GM18507 (cell line): ENCODE measurements at places on chromosomes 7 and 10.

DNA sequence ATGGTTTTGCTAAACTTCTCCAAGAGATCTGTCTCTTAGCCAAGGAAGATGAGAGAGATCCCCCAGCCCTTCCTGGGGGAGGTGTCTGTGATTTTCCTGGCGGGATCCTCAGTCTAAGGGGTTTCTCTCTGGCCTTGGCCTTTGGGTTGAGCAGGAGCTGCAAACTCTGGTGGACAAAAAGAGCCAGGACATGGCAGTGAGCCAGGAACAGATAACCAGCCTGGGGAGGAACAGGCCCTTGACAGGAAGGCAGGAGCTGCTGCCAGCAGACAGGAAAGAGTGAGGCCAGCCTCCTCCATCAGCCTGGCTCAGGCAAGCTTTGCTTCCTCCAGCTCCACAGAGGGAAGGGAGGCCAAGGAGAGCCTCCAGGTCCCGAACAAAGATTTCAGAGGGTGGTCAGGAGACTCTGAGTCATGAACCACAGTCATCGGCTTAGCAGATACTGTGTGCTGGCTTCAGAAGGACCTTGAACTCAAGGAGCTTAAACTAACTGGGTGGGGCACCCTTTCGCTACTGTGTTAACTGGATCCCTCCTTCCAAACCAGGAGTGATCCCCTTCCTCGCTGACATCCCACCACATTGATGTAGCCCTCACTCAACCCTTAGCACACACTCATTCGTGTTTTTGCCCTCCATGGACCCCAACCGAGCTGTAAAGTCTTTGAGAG, 34.7 kb downstream of the DDIT4 start:
- no peak for DNase-seq

DNA sequence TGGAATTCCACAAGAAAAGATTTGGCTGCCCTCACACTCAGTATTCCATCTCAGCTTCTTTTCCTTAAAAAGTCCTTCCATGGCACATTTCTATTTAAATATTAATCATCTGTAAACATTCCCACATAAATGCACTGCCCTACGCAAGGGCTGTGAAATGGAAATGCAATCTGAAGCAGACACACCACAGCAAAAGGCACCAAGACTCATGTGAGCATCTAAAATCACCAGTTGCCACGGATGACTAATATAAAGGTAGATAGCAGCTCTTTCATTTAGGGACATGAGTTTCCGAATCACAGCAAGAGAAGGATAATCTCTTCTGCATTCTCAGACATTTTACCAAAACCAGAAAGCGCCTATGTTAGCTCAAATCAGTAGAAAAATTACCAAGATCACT, 31.6 kb downstream of the COA1 start:
- no peak for DNase-seq

DNA sequence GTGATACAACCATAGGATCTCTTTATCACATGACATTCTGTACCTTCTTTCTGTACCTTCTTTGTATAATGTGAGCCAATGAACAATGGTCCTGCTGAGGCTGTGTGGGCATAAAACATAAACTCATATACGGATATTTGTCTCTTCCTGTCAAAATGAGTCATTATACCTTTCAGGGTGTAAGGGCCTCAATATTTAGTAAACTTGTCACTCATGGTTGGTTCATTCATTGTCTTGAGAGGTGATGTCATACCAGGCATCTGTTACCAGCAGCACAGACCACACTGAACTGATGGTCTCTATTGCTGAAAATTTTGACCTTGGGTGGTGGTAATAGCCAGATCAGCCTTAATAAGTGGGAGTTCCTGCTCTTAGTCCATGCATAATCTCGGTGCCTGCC, 287.6 kb upstream of the TPK1 start:
- no peak for DNase-seq

- DNase-seq: no peak
Measured at GRCh38 chr10:122261584-122261983, 9.5 kb upstream of the BTBD16 start.

GRCh38 chr7:119594956-119595355, 678.0 kb upstream of the KCND2 start:
- no peak for DNase-seq

DNA sequence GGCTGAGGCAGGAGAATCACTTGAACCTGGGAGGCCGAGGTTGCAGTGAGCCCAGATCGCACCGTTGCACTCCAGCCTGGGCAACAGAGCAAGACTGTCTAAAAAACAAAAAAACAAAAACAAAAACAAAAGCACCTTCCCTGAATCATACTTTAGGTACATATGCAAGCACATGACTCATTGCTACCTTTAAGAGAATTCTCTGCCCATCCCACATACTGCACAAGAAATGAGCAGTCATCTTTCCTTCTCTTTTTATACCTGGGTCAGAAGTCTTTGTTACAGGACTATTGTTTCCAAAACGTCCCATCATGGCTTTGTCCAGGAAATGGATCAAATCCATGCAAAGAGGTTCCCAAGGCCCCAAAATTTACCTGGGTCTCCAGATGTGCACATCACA, 21.5 kb upstream of the AKR1B10 start:
- no peak for DNase-seq

GRCh38 chr7:34762764-34763163, 104.7 kb downstream of the NPSR1 start:
- DNase-seq: no peak

GRCh38 chr7:108127461-108127860, 2.7 kb downstream of the LAMB4 start:
- no peak for DNase-seq

DNA sequence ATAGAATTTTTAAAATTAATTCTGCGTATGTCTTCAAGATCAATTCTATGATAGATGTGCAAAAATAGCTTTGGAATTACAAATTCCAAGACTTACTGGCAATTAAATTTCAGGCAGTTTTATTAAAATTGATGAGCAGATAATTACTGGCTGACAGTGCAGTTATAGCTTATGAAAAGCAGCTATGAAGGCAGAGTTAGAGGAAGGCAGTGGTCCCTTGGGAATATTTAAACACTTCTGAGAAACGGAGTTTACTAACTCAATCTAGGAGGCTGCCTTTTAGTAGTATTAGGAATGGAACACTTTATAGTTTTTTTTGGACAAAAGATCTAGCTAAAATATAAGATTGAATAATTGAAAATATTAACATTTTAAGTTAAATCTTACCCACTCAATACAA, 70.8 kb downstream of the CFTR start:
- no peak for DNase-seq

DNA sequence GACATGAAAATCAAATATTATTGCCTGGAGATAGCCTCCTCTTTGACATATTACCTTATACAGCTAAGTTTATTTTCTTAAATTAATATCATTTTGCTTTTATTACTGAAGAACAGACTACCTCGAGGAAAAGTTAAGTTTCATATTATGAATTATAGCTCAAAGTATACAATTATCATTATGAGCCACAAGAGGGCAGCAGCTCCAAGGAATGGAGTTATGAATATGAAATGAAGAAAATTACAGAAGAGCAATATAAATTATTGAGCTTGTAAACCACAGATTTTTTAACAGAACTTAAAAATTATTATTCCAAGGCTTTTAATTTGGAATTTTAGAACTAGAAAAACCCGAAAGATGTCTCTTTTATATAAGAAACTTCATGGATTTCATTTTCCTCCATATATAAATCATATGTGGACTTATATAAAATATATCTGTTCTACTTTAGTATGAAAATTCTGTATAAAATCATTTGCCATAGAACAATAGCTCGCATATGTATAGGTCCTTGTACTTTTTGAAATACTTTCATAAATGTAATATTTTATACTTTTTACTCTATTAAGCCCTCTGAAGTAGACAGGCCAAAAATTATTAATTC, 40.1 kb downstream of the IQUB start:
- peak; percentile 1 for DNase-seq

DNA sequence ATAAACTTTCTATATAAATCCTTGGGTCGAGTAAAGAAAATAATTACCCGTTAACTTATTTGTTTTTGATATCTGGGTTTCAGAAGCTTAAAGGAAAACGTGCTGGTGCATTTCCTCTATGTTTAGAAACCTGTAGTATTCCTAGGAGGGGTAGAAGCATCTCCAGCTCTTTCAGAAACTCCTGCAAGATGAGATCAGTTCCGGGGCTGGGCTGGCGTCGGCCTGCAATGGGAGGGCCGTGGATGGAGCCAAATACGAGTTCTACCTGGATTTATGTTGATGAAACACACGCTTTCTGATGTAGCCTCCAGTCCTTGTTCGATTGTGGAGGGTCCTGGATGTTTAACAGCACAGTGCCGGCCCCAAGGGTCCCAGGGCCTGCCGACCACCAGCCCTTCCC, 35.8 kb upstream of the DIP2C start:
- no peak for DNase-seq

DNA sequence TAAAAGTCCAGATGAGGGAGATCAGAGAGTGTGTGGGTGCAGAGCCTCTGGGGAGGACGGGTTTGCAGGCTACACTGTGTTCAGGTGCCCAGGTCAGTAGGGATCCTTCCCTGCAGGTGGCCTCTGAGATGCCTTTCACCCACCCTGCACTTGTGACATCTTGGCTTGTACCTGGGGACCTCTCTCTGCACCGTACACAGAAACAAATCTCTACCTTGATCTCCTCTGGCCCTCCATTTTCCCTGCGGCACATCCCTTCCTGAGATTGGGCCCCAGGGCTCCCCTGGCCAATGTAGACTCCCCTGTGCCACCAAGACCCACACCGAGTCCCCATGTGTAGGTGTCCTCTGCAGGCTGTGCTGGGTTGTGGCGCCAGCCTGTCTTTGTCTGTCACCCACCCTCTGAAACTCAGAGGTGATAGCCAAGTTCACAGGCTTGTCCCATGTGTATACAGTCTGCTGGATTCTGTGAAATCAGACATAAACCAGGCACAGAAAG, 140.6 kb downstream of the PTPN20 start:
- DNase-seq: no peak

DNA sequence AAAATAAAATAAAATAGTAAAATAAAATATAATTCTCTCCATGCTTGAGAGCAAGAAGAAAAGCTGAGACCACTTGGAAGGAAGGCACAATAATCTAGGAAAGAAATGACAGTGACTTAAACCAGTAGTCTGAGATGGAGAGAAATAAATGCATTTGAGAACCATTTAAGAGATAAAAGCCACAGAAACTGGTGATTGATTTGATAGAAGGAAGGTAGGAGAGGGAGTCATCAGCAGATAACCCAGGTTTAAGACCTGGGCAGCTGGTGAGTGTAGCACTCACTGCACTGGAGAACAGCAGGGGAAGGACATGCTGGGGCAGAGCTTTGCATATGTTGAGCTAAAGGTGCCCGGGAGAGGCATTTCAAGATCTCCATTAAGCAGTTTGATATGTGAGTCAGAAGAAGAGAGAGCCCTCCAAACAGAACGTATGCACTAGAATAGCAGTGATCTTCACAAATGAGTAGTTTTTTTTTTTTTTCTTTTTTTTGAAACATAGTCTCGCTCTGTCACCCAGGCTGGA, 268.0 kb downstream of the DYNC1I1 start:
- DNase-seq: no peak

DNA sequence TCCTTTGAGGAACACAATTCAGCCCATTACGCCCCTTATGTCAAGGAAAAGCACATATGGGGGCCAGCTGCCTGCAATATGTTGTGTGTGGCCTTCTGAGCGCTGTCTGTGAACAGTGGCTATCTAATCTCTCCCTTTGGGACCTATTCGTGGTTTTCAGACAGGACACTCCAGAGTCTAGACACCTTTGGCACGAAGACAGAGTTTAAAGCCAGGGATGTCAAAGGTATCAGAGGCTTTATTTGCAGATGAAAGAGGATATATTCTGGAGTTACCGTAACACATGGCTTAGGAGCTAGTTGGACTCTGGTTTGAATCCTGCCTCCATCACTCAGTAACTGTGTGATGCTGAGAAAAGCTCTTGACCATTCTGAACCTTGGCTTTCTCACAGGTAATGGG, 14.8 kb upstream of the EEPD1 start:
- no peak for DNase-seq

DNA sequence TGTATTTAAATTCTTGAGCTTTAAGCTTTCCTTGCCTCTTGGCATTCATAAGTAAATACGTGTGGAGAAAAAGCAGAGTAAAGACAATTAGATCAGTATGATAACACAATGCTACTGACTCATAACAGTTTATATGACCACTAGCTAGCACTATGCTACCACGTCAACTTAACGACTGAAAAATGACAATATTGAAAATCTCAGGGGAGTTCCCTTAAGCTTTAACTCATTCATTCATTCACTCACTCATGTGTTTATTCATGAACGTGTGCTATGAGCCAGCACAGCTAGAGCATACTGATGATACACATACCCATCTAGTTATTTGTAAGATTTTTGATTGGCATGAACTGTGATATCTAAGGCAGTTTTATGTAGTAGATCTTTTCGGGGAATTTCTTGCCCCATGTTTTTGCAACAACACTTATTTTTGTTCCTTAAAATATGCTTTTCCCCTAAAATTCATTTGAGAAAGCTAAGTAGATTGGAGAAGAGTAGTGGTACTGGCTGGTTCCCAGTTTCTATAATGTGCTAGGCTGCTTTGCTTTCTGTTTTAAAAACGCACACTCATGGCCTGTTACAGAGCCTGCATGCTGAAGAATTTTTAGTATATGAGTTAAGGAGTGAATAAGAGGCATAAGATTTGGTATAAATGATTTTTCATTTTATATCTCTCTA, 57.4 kb upstream of the ACBD5 start:
- DNase-seq: no peak

GRCh38 chr7:112207765-112208164, 1.3 kb downstream of the ZNF277 start:
- DNase-seq: no peak

- no peak for DNase-seq
Measured at GRCh38 chr10:13417459-13418126, 69.5 kb upstream of the SEPHS1 start.

DNA sequence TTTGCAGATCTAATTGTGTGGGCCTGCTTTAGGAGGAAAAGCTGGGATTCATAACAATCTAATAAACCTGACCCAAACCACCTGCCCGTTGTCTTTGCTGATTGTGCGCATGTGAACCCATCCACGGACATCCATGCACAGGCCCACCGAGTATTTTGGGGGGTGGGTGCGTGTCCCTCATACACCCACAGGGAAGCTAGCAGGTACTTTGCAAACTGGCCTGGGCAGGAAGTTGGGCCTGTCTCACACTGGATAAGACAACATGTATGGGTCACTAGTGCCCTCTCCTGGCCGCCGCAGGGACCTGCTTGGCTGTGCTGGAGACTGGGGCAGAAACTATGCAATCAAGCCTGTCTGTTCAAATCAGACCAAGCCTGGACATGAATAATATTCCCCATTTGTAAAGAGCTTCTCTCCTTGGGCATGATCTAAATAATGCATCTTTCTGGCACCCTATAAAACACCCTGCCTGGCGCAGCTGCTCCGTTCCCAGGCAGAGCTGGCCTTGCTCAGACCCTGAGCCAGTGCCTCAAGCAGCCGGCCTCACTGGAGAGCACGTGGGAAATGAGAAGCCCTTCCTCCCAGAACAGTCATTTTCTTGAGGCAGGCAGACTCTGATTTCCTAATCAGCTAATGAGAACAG, 15.8 kb downstream of the ECHDC3 start:
- DNase-seq: peak; percentile 84
